ENCODE measurements at places on chromosomes 6 and 20. TPM values are rescaled to one million over a fixed set of nuclear protein-coding genes. Genes with fewer than 3 reads are reported as not detected.

Gene MDFI
- total RNA-seq = 163 TPM

Gene LHFPL5
- not detected for total RNA-seq

Gene SLA2
- total RNA-seq = not detected

Gene PKIG
- 13.7 TPM for total RNA-seq

Gene COX4I2
- total RNA-seq = not detected

Gene SOX18
- total RNA-seq = not detected

Gene TULP4
- 152 TPM for total RNA-seq

Gene NNAT
- total RNA-seq = 1.0 TPM

Gene SMLR1
- total RNA-seq = not detected

Gene BIRC7
- total RNA-seq = not detected

Gene CLPSL1
- not detected for total RNA-seq

Gene LY6G6D
- not detected for total RNA-seq

Gene NRSN1
- not detected for total RNA-seq

Gene AIF1
- not detected for total RNA-seq

Gene NHSL1
- 34.7 TPM for total RNA-seq

Gene MOG
- not detected for total RNA-seq

Gene PNLDC1
- 0.33 TPM for total RNA-seq

Gene FAM229B
- total RNA-seq = 5.2 TPM

Gene PDCD2
- 63.2 TPM for total RNA-seq

Gene HMGCLL1
- total RNA-seq = not detected

Gene NFATC2
- total RNA-seq = not detected

Gene APCDD1L
- total RNA-seq = 1.4 TPM

Gene GLYATL3
- not detected for total RNA-seq

Gene TCFL5
- total RNA-seq = 11.7 TPM

Gene C20orf144
- 0.16 TPM for total RNA-seq

Gene CCDC170
- not detected for total RNA-seq

Gene FIG4
- 15.6 TPM for total RNA-seq

Gene EBF4
- total RNA-seq = not detected

Gene TRDN
- total RNA-seq = not detected

Gene MICB
- total RNA-seq = 0.59 TPM

Gene WFDC10B
- not detected for total RNA-seq

Gene C6orf132
- total RNA-seq = 37.0 TPM

Gene BANF2
- total RNA-seq = not detected

Gene PBOV1
- total RNA-seq = not detected

Gene STK38
- total RNA-seq = 29.0 TPM

Gene MYCT1
- total RNA-seq = not detected

Gene GTF2H4
- total RNA-seq = 33.4 TPM

Gene TPD52L1
- 115 TPM for total RNA-seq

Gene IL22RA2
- not detected for total RNA-seq

Gene DDO
- 1.5 TPM for total RNA-seq

Gene CPNE1
- total RNA-seq = 165 TPM

Gene ASIP
- not detected for total RNA-seq

Gene RAB23
- 14.9 TPM for total RNA-seq

Gene LY6G5C
- total RNA-seq = not detected

Gene TRIM38
- total RNA-seq = 7.6 TPM

Gene GSTA2
- total RNA-seq = 0.50 TPM

Gene ERVFRD-1
- not detected for total RNA-seq

Gene PRPF6
- total RNA-seq = 33.5 TPM
